NCI-H187 (cell line): ENCODE measurements at places on chromosomes 7 and 10.

DNA sequence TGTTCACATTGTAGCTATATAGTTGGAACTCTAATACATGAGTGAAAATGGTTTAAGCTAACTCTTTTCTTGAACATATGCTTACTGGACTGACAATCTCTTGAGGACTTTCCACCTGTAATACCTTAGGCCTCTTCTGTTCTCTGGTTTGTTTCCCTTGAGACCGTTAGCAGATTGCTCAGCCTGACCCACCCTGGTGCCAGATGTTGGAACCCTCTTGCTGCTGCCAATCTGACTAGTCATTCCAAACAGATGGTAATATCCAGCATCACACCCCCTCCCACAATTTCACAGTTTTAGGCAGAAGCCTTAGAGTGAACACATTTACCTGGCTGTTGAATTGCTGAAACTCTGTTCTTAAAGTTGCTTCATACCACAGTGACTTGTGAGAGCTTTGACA, 18.7 kb downstream of the CALD1 start:
- DNase-seq: no peak

DNA sequence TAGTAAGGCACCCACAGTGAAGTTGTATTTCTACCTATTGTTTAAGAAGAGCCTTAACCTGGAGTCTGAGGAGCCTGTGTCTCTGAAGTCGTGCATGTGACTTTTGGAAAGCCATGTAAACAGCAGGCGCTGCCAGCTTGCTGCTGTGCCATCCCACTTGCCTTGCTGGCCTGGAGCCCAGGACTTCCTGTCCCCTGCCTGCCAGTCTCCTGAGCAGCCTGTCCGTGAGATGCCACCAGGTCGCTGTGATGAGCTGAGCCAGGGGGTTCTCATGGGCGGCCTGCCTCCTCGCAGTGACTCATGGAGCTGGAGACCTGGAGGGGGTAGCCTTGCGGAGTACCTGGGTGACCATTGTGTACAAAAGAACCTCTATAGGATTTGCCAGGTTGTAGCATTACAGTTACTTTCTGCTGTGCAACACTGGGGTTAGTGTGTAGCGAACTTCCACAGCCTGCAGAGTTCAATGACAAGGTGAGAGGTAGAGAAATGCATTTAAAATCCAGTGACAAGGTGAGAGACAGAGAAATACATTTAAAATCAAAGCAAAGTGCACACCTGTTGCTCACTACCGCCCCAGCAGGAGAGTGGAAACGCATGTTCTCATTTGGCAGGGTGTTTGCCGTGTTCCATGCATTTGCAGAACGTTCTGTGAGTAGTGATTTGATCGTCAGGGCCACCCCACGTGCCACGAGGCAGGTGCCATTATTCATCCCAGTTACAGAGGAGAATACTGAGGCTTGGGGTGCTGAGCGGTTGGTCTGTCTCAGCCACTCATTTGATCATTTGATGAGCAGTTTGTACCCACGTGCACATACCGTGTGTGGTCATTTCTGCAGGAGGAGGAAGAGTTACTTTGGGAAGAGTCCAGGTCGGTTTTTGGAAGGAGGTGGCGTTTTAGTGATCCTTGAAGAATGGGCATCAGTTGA, 36.6 kb upstream of the BHLHA15 start:
- no peak for DNase-seq

GRCh38 chr10:114370199-114370598, 34.1 kb downstream of the AFAP1L2 start:
- no peak for DNase-seq

DNA sequence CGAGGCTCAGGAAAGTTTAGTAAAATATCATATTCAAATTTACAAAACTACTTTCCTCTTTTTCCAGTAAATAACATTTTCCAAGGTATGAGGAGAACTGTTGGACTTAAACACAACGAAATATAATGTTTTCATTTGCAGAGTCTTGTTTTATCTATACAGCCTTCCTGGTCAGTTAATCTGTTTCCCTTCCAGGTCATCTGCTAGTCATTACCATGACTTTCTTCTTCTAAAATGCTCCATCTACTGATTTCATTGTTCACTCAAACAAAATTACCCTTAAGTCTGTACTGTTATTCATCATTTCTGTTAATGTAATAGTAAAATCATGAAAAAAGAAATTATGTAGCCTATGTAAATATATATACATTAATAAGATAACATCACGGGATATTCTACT, 69.8 kb downstream of the GNAI1 start:
- DNase-seq: no peak

GRCh38 chr7:83162402-83163256, at the start of gene PCLO:
Gene PCLO, minus strand, starts transcription at chr7:83162884. Its CDS starts 292 bp downstream, at chr7:83162592.
- peak; percentile 96 for DNase-seq

DNA sequence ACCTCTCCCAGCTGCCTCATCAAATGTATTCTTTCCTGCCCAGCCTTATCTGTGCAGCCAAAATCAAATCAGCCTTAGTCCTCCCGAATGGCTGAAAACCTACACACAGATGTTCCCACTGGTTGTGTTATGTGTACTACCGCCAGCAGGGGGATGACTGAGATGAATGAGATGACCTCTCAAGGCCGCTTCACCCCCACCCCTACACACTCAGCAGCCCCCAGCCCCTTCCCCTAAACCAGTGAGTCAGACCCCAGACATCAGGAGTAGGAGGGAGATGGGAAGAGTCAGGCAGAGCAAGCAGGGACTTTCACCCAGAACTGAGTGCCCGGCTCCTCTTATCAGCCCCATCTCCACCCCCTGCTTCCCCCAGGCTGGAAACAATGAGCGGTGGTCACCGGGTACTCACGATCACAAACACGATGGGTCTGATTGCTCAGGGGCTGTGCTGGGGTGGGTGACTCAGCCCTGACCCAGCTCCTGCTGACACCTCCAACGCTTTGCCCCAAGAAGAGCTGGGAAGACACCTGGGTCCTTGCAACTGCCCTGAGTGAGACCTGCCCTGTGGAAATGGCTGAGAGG, 6.5 kb upstream of the C10orf105 start:
- DNase-seq: no peak

DNA sequence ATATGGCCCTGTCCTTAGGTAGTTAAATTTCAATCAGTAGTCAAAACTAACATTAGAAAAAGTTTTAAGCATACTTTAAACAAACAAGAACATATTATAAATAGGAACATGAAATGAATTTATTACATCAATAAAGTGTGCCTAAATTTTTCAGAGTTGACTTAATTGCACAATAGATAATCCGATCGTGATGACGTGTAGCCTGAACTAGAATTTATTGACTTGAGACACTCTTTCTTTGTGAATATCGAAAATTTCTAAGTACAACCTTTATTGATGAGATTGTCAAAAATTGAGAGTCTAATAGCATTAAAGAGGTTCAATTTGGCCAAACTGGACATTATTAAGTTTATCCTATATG, 56.0 kb downstream of the CALD1 start:
- no peak for DNase-seq

GRCh38 chr7:108310351-108310750, 145.9 kb downstream of the NRCAM start:
- no peak for DNase-seq

GRCh38 chr7:107999779-108000560, 3.0 kb downstream of the LAMB1 start:
- no peak for DNase-seq

- no peak for DNase-seq
Measured at GRCh38 chr10:75286901-75287300, 51.1 kb upstream of the COMTD1 start.

DNA sequence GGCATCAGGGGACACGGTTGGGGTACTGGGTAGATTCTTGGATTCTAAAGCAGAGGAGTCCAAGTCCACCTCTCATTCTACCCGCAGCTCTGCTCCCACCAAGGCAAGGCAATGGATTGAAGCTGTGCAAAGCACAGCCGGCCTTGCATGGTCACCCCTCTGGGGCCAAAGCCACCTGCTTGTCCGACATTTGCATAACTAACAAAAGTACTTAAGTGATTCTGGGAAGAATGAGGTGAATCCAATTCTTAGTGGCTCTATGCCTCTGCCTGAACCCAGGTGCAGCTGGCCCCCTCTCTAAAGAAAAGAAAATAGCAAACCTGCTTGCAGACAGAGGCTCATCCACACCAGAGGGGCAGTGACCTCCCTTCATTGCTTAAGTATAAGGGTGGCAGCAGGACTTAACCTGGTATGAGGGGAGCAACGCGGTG, 10.7 kb upstream of the COBL start:
- no peak for DNase-seq

DNA sequence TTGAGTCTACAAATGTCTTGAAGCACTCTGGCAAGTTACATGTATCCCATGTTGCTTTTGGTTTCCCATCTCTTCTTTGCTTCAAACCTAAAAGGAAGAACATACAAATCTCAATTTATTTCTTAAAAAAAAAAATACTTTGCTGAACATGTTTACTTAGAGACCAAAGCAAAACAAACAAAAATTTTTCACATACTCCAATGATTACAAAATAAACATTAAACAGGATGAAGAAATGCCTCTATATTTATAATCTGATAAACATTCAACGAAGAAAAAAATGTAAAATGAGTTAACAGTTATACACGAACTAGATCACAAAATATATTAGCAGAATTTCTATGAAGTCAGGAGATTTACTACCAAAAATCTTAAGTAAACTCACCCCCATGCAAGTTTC, 31.3 kb downstream of the FAM204A start:
- no peak for DNase-seq

- no peak for DNase-seq
Measured at GRCh38 chr7:135716677-135717238, 11.2 kb downstream of the SLC13A4 start.

GRCh38 chr10:58158806-58159205, 108.9 kb downstream of the IPMK start:
- no peak for DNase-seq

DNA sequence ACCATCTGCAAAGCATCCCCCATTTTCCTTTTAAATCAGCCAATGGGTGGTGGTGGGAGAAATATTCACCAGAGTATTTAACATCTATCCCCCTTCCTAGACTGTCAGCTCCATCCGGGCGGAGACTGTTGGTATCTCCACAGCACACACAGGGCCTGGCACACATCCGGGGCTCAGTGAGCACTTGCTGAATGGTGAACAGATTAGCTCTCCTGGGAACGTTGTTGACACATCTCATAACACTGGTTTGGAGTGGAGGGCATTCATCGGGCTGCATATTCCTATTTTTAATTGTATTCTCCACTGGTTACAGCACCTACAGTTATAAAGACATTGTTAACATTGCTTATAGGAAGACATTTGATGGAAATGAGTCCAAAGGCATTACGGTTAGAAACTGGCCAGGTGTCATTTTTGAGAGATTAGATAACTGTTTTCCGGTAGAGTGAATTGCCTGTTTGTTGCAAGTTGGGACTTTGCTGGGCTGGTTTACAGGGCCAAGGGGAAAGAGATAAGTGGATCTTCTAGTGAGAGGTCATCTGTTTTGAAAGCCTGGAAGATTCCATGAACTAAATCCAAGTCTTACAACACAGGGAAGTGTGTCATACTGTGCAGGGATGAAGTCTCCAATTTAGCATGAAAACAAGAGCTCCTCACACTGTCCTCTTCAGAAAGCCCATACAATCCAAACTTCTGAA, 101.8 kb downstream of the EGFR start:
- no peak for DNase-seq

DNA sequence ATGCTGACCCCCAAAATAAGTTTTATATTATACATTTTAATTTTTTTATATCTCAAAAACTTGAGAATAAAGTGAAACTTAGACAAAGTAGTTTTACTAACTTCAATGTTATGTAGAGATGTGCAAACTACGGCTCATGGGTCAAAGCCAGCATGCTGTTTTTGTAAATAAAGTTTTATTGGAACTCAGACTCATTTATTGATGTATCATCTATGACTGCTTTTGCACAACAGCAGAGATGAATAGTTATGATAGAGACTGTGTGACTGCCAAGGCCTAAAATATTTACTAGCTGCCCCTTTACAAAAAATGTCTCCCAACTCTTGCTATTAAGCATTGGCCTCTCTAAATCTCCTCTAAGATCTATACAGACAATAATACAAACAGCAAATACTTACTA, 12.4 kb downstream of the MTPN start:
- DNase-seq: no peak

- no peak for DNase-seq
Measured at GRCh38 chr10:1654811-1655356, 82.4 kb downstream of the ADARB2 start.

DNA sequence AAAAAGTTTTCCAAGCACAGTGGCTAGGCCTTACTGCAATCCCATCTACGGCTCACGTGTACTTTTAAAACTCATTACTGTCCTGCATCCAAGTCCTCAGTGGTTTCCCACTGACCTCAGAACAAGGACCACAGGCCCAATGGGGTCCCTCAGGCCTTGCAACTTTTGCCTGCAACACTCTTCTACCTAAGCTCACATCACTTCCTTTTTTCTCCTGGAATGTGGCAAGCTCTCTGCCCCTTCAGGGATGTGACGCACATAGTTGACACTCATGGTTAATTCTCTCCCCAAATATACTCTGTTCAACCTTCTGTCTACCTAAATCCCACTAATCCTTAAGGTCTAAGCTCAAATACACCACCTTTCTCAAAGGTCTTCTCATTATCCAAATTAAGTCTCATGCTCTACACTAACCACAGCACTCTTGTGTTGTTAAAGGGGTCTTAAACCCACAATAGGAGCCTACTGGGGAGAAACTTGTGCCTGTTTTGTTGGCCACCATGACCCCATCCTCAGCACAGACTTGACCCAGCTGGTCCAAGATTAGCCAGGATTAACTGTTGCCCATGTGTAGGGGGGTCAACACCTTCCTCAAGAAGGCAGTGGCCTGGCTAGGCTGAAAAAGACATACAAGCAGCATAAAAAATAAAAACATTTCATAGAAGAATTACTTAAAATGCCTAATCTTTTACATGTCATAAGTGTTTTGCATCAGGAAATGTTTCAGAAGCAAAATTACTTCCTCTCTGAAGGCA, 15.2 kb downstream of the HNRNPF start:
- DNase-seq: no peak

GRCh38 chr10:22837351-22837750, 90.5 kb upstream of the ARMC3 start:
- DNase-seq: no peak

DNA sequence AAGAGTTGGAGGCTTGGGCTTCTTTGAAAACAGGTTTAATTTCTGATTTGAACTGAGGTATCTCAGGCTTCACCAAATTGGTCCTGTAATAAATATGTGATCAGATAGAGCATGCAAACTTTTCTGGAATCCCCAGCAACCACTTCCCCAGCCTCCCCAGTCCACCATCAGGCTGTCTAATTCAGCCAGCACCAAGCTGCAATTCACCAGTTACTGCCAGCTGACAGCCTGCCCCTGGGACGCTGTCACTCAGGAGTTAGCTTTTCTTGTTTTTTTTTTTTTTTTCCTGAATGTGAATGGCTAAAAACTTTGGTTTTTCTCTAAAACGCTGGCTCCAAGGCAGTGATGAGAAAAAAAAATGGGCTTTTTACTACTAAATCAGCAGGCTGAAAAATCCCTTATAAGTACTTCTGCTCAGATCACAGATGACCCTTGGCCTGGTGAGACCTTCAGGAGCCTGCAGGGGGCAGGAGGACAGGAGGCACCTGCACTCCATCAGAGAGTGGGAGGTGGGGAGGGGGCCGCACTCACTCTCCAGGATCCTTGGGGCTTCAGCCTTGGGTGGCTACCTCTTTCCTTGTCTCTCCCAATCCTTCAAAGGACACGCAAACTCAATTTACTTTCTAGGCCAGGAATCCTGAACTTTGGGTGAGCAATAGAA, 349.4 kb downstream of the GATA3 start:
- DNase-seq: no peak
